ENCODE measurements at places on chromosomes 2 and 18. TPM values are rescaled to one million over a fixed set of nuclear protein-coding genes. Genes with fewer than 3 reads are reported as not detected.

CD8B2 gene
- not detected for total RNA-seq

UGT1A9 gene
- total RNA-seq = not detected

DIPK1C gene
- not detected for total RNA-seq

RUFY4 gene
- 2.4 TPM for total RNA-seq

ERBB4 gene
- 1.5 TPM for total RNA-seq
